ENCODE measurements at places on chromosomes 12 and 14.

GRCh38 chr12:82047446-82047845 lies 288.3 kb upstream of the PPFIA2 start:
- no peak for DNase-seq

GRCh38 chr12:6341417-6342139 lies at the start of gene TNFRSF1A:
Gene TNFRSF1A (minus strand): TSS chr12:6342076. CDS start chr12:6341814, 262 bp downstream.
- no peak for DNase-seq

GRCh38 chr12:110117956-110118685 lies 6.0 kb upstream of the IFT81 start:
- DNase-seq = no peak

DNA sequence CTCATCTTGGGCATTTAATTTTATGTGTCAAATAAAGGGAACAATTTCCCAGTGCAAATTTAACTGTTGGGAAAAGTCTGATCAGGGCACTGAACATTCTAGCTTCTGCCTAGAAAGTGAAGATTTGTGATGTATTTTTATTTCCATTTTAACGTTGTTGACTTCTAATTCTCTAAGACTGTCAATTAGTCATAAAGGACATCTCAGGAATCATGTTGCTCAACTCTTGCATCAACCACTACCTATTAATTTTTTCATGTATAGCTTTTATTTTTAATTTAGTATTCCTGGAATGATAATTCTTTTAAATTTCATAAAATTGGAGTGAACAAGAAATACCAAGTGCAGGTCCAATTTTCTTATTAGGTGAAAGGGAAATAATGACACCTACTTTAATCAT lies 87.9 kb upstream of the METAP2 start:
- DNase-seq = no peak

DNA sequence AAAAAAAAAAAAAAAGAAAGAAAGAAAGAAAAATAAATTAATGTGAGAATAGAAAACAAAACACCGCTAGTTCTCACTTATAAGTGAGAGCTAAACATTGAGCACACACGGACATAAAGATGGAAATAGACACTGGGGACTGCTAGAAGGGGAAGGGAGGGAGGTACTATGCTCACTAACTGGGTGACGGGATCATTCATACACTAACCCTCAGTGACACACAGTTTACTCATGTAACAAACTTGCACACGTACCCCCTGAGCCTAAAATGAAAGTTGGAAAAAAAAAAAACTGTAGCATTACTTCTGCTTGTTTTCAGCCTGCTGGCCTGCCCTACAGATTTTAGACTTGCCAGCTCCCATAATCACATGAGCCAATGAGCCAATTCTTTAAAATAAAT lies 10.5 kb upstream of the PRMT5 start:
- DNase-seq = no peak

- no peak for DNase-seq
Measured at GRCh38 chr14:94345344-94346064, 22.4 kb upstream of the SERPINA6 start.

DNA sequence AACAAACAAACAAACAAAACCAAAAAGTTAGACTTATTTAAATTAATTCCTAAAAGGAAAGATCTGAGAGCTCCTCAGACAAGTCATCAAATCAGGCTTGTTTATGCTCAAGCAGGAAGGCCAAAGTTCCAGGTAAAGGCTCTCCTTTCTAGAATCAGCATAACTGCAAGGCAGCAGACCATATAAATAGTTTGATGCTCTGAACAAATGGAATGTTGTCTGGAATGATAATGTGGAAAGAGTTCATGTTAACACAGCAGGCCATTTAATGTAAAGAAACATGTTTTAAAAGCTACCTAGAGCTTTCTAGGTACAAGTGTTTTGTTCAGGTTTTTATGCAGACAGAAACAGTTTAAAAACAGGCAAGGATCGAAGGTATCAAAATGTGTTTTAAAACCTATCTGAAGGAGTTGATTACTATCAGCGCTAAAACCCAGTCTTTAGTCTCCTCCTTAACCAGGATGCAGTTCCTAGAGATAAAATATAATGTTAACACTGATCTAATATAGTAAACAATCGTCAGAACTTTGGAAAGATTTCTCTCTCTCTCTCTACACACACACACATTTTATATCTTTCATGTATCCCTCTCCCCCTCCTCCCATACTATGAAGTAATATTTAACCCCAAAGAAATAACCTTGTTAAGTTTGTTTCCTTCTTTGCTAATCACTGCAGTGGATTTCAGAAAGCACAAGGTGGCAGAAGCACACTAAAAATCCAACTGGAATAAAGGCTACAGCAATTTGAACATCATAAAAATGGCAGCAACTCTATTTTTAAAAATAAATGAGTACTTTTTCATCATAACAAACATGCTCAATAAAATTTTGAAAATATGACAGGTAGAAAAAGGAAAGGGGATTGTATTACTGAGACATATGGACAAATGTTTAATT lies 135.5 kb downstream of the PAWR start:
- DNase-seq = no peak

GRCh38 chr12:2580821-2581220 lies 213.9 kb upstream of the FKBP4 start:
- no peak for DNase-seq

GRCh38 chr12:75560167-75560566 lies 48.8 kb upstream of the KRR1 start:
- DNase-seq = no peak

- DNase-seq = no peak
Measured at GRCh38 chr12:1576410-1577241, 17.8 kb downstream of the FBXL14 start.

DNA sequence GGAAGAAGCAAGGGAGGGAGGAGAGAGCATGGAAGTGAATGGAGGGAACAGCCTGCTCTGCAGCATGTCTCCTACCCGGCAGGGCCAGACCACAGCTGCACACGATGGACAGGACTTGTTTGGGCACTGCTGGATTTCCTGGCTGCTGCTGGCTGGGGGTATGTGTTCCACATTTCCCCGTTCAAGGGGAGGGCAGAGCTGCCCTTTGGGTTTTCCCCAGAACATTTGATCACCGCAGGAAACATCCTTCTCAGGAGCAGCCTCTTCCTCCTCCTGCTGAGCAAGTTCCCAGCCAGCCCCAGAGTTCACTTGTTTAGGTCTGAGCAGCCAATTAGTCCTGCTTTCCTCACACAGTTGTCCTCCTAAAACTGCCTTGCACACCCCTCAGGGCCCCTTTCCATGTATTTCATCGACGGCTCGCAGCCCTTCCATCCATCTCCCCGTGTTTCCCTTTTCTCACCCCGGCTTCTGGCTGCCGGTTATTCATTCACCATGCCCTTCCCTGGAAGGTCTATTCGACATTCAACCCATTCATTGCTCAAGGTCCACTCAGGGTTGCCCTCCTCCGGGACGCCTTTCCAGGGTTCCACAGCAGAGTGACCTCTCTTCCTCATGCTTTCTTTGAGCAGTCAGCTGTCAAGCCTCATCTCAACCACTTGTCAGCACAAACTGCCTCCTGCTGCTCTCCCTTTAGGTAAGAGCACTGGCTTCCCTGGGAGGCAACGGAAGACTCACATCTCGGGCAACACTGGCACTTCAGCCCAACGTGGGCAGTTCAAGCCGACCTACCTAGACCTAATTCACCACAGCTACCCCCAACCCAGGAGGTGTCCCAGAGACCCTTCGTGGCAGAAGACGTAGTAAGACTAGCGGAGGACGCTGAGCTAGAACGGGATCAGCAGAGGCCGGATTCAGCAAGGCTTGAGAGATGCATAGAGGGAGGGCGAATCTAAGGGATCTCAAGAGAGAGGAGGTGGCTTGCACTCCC lies 20.1 kb upstream of the ANO2 start:
- DNase-seq = no peak

GRCh38 chr14:23922545-23922944 lies 31.0 kb upstream of the DHRS4 start:
- DNase-seq = no peak

DNA sequence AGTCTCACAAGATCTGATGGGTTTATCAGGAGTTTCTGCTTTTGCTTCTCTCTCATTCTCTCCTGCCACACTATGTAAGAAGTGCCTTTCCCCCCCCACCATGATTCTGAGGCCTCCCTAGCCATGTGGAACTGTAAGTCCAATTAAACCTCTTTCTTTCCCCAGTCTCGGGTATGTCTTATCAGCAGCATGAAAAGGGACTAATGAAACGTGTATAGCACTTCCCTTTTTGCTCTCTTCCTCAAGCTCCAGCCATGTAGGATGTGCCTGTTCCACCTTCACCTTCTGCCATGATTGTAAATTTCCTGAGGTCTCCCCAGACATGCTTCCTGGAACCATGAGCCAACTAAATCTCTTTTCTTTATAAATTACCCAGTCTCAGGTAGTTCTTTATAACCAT lies 7.0 kb upstream of the CRACR2A start:
- no peak for DNase-seq

DNA sequence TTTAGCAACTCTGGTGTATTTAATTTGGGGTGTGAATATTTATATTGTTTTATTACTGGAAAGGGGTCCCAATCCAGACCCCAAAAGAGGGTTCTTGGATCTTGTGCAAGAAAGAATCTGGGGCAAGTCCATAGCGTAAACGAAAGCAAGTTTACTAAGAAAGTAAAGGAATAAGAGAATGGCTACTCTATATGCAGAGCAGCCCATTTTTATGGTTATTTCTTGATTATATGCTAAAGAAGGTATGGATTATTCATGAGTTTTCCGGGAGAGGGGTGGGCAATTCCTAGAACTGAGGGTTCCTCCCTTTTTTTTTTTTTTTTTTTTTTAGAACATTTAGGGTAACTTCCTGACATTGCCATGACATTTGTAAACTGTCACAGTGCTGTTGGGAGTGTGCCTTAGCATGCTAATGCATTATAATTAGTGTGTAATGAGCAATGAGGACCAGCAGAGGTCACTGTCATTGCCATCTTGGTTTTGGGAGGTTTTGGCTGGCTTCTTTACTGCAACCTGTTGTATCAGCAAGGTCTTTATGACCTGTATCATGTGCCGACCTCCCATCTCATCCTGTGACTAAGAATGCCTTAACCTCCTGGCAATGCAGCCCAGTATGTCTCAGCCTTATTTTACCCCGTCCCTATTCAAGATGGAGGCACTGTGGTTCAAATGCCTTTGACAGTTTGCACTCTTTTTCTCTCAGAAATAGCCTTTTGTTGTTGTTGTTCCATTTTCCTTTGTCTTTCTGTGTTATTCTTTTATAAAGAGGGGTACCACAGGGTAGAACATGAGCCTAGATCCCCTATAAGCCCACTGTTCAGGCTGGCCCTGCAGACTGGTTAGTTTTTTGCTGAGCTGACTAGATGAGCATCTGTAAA lies 75.5 kb upstream of the DCD start:
- DNase-seq = no peak

GRCh38 chr14:101854366-101854765 lies 92.9 kb downstream of the PPP2R5C start:
- no peak for DNase-seq

GRCh38 chr14:26863736-26864135 lies 265.9 kb upstream of the NOVA1 start:
- no peak for DNase-seq

GRCh38 chr14:51318813-51319597 lies 79.0 kb downstream of the TMX1 start:
- no peak for DNase-seq

DNA sequence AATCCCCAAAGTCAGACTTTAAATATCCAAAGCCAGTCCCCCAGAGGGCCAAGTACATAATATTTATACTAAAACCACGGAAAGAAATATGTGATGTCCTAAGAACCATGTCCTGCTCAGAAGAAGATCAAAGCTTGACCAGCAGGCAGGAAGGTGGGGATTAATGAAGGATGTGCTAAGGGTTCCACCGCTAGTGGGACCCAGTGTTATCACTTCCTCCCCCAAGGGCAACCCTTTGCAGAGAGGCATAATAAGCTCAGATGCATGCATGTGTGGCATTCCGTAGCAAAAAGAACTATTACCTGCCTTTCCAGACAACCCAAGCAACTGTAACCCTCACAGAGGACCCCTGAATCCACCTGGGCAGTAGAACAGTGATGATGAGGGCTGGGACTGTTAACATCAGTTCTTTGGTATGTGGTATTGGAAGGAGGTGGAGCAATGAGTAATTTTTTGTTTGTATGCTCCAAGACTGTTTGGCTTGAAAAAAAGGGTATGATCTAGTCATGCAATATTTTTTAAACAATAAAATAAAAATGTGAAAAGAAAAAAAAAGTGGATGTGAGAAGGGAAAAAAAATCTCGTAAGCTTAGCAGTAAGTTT lies 71.7 kb upstream of the ETV6 start:
- DNase-seq = no peak

GRCh38 chr12:12432364-12432763 lies 75.5 kb downstream of the BORCS5 start:
- no peak for DNase-seq

- DNase-seq = no peak
Measured at GRCh38 chr12:51702587-51702986, 111.6 kb downstream of the SCN8A start.

DNA sequence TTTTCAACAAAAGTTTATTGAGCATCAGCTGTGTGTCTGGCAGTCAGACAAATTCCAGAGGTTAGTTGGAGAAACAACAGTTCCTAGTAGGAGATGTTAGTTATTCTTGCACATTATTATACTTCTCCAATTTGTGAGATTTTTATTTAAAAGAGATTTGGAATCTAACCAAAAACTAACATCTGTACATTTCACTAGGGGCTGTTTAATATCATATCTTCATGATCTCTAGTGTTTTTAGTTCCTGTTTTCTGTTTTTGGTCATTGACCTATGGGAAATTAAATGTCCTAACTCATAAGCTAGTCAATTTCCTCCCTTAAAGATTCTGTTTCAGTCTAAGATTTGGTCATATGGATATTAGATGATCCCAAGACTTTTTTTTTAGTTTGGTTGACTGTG lies 34.1 kb upstream of the KLHDC2 start:
- no peak for DNase-seq

GRCh38 chr14:55572578-55572977 lies 7.4 kb upstream of the KTN1 start:
- DNase-seq = no peak

GRCh38 chr12:69419701-69420100 lies 50.5 kb upstream of the FRS2 start:
- no peak for DNase-seq

GRCh38 chr12:79455286-79455685 lies 235.5 kb downstream of the PAWR start:
- DNase-seq = no peak

- no peak for DNase-seq
Measured at GRCh38 chr14:104235686-104236085, 97.3 kb downstream of the KIF26A start.

DNA sequence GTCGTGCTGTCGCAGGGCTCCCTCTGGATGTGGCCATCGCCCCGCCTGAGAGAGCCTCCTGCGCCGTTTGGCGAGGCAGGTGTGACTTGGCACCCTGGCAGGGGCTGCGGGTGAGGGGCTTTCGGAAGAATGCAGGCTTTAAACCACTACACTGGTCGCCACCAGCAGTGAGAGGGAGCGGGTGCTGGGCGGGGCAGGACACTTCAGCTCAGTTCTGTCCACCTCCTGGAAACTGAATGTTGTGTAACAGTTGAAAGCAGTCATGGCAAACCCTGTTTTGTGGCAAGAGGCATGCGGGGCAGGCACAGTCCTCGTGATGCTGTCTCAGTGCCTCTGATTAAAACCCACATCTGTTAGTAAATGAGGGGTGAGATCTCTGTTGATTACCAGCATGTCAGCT lies 55.9 kb downstream of the AACS start:
- no peak for DNase-seq
